ENCODE measurements at places on chromosomes 6 and 20.

GRCh38 chr6:27471365-27472115, 1.4 kb downstream of the ZNF184 start:
- no peak for DNase-seq

DNA sequence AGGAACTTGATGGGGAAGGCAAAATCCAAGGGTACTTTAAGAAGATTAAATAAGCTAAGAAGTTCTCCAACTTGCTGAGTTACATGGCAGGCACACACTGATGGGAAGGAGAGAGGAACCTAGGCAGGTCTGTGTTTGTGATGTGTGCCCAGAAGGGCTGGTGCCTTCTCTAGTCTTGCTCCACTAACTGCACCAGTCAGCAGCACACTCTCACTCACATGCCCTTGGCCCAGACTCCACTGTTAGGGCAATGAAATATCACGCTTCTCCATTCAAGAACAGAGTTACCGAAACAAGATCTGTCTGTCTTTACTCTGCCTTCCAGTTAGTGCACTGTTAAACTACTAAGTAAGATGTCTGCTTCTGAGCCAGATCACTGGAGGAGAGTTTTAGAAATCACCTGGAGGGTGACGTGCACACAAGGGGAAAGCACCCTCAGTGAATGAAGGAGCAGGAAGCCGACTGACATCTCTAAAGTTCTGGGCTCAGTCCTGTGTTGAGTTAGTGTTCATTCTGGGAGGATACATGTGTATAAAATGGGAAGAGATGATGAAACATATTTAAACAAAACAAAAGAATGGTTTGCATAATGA, 251.1 kb downstream of the FOXC1 start:
- no peak for DNase-seq

DNA sequence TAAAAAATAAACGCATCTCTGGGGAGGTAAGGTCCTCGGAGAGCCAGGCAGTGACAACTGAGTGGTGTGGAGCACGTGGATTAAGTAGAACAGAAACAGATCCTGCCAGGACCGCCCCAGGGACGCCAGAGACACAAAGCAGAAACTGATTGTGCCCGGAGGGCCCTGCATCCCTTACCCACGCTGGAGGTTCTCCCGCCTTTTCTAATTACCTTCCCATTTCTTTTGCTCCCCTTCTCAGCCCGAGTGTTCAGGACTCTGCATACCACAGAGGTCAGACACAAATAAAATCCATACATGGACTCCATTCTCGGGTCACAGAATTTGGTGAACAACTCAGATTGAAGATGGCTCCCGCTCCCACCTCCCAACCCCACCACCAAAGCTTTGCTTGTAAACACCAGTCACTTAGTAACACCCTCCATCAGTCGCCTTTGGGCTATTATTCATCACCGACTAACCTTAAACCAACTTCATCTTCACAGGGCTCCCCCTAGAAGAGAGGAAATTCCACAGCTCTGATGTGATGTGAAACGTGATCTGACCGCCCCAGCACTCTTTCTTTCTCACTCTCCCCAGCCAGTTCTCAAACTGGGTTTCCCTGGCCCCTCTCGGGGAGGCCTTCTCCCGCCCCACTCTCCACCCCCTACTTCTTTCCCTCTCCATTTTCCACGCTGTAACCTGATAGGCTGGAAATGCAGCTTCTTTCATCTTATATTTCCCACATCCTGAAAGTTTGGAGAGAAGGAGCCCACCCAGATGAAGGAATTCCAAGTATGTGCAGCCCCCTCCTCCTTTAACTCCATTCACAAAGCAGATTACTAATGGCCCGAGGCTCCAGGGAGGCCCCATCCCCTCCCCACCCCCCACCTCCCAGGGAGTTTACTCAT, 32.5 kb upstream of the PIM1 start:
- DNase-seq, result no peak

GRCh38 chr6:23305325-23305943, 736.1 kb downstream of the HDGFL1 start:
- DNase-seq, result no peak

DNA sequence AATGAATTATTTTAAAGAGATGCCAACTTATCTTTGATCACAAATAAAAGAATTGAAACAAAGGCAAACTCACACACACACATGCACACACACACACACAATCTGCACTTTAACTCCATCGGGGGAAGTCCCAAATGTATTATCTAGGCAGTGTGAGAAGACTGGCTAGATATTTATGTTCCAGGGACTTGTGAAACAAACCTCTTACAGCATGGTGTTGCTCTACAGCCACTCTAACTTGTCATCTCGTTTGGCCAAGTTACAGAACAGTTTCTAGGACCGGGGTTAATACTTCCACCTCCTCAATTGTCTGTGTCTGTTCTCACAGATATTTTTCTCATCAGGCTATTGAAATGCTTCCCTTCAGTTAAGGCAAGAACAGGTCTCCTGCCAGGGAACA, 855.0 kb downstream of the EPHA7 start:
- DNase-seq, result no peak

DNA sequence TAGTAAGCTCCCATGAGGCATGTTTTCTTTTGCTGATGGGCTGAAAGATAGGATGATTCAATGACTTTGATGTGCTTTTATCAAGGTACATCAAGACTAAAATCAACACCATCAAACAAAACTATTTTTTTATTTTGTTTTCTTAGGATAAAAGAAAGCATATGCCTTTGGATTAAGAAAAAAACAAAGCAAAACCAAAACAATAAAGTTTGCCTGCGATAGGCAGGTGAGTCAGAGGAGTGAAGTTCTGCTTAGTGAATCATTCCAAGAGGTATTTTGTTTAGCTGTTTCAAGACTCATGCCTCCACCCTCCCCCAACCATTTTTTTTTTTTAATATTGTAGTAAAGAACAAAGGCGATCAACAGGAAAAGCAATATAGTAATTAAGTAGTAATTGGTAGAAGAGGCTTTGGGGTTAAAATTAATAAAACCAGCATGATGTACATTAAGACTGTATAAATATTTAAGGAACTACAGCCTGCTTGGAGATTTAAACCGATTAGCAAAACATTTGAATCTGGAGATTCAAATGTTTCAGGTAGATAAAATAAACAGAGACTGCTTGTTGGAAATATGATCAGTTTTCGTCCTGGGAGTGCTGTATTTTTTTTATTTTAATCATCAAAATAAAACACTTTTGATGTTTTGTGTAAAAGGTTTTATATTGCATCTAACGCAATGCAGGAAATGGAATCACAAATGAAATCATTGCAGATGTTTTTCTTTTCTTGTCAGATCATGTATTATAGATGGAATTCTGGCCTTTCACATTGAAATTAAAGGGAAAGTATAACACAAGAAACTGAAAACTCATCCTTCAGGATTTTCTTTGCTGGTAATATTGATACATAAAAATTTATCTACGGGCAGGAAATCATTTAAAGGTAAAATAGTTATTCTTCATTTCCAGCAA, 482.3 kb upstream of the MANEA start:
- no peak for DNase-seq

All from substantia nigra (tissue), 51 donors.